ENCODE measurements at places on chromosomes 5 and 9. TPM values are rescaled to one million over a fixed set of nuclear protein-coding genes. Genes with fewer than 3 reads are reported as not detected.

- DNase-seq = no peak
These were observed 193.7 kb downstream of the MAPKAP1 start for GRCh38 chr9:125513303-125513667.

DNA sequence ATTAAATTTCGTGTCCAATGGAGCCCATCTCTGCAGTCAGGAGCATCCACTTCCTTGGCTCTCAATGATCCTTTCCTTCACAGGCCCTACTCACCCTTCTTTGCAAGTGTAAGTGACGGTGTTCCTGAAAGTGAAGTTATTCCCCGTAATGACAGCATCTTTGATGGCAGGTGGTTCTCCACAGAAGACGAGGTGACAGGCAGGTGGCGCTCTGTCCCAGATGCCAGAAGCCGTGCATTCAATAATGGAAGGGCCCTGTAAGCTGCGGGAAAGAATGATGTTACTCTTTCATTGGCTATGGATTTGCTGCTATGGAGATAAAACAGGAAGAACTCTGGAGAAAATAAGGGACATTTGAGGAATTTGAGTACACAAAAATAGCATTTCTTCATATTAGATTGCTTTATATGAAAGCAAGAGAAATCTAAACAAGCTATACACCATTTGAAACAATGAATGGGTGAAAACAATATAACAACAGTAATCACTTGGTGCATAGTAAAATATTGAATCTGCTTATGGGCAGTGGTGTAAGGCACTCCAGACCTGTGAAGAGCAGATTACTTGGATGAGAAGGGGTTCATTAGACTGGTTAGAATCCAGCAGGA, 89.9 kb upstream of the TXNDC8 start:
- DNase-seq = no peak

- peak; percentile 56 for DNase-seq
These were observed 111.8 kb downstream of the ACTL7B start for GRCh38 chr9:108743901-108744371.

GRCh38 chr9:78893774-78894401, 597.0 kb downstream of the PSAT1 start:
- DNase-seq = no peak

- no peak for DNase-seq
These were observed 52.9 kb upstream of the ASS1 start for GRCh38 chr9:130391866-130392265.

GRCh38 chr9:136302527-136302926, 1.4 kb downstream of the CCDC187 start:
- DNase-seq = no peak

- no peak for DNase-seq
These were observed 539.1 kb downstream of the PSAT1 start for GRCh38 chr9:78835928-78836450.

CDC25C gene
- 8.0 TPM for polyA plus RNA-seq

DNA sequence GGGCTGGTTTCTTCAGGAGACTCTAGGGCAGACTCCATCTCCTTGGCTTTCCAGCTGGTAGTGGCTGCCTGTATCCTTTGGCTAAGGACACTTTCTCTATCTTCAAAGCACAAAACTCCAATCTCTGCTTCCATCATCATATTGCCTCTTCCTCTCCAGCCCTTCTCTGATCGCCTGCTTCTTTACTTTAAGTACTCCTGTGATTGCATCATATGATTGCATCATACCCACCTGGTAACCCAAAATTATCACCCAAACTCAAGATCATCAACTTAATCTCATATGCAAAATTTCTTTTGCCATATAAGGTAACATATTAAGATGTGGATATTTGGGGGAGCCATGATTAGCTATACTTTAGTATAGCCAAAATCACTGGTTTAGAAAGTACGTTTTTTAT, 1092.6 kb upstream of the CDH6 start:
- no peak for DNase-seq

DNA sequence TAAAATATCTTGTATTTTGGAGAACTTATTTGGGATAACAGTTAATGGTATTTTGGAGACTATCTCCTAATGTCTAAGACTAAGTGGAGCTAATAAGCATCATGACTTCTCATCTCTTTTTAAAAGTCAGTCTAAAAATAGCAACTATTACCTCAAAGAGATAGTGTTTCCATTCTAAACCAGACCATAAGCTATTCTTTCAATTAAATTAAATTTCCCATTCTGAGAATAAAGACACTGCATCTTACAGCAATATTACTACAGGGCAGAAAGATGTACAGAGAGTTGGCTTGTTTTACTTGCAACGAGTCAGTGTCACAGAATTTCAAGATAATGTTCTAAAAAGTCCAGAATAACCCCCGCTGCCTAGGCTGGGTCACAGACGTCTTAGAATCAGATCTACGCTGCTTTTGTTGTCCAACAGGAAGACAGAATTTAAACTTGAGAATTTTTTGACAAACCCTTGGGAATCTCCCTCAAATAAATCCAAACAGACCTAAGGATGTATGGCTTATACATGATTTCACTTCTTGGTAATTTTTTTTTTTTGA, 98.9 kb downstream of the USP20 start:
- no peak for DNase-seq

CD74 gene
- 287 TPM for polyA plus RNA-seq

GRCh38 chr9:33946779-33947535, 101.7 kb downstream of the UBAP2 start:
- no peak for DNase-seq

DNA sequence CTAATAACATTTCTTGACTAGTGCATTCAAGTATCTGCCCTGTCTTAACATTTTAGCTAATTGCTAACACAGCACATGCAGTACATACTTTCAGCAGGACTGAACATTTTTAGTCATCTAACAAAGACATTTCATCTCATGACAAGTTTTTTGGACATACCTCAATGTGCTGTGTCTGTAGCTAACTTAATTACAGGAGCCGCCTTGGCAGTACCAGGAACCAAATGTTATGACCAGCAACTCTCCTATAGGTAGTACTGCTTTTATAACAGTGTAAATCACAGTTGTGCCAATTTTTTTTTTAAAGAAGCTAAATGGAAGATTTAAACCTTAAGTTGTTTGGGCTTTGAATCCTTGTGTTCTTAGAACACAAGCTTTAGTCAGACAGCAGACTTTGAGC, 99.4 kb upstream of the SAP30L start:
- no peak for DNase-seq

DNA sequence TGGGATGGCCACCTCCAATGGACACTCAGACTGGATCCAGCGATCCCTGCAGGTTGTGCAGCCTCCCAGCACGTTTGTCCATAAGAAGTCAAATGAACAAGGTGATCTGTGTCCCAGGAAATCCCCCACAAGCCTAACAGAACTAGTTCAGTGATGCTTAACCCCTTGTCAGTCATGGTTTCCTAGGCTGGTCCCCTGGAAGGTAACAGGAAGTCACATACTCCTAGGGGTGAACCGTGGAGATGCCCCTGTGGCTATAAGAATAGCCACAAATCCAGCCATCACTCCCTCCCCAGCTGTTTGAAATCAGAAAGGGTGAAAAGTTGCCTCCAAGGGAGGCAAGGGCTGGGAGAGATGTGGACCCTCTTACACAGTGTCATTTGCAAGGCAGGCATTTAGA, 22.5 kb downstream of the PAX5 start:
- DNase-seq = no peak

- no peak for DNase-seq
These were observed 52.4 kb upstream of the LIFR start for GRCh38 chr5:38608874-38609273.

DNA sequence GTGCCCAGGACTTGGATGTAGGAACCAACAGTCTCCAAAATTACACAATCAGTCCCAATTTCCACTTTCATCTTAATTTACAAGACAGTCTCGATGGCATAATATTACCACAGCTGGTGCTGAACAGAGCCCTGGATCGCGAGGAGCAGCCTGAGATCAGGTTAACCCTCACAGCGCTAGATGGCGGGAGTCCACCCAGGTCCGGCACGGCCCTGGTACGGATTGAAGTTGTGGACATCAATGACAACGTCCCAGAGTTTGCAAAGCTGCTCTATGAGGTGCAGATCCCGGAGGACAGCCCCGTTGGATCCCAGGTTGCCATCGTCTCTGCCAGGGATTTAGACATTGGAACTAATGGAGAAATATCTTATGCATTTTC, 837 bp downstream of the PCDHB2 start:
- DNase-seq = no peak

DEPDC1B gene
- 29.4 TPM for polyA plus RNA-seq

ZDHHC11 gene
- 5.7 TPM for polyA plus RNA-seq

GRCh38 chr5:31755676-31756230, 116.8 kb downstream of the PDZD2 start:
- no peak for DNase-seq

- no peak for DNase-seq
These were observed 162.4 kb upstream of the ZNF608 start for GRCh38 chr5:124908581-124909451.

GRCh38 chr5:38023799-38024198, 184.0 kb upstream of the GDNF start:
- no peak for DNase-seq

DNA sequence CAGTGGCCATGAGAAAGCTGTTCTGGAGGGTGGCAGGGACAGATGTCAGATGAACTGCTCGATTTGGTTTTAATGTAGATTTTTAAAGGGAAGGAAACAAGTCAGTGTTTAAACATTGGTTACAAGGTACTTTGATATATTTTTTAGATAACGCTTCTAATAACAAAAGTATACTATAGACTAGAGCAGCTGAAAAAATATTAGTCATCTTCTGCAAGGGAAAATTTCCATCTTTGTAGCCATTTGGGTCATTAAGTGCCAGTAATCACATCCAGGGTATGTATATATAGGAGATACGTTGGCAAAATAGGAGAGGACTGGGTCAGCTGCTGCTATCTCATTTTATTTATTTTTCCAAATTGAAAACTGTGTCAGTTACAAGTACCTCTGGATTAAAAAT, 69.0 kb downstream of the SV2C start:
- DNase-seq = no peak

- no peak for DNase-seq
These were observed 34.3 kb upstream of the ARL15 start for GRCh38 chr5:54344653-54345052.

GRCh38 chr5:90912476-90912875, 353.9 kb downstream of the ADGRV1 start:
- DNase-seq = no peak

IFNA16 gene
- polyA plus RNA-seq = not detected

MEIKIN gene
- not detected for polyA plus RNA-seq

TMCO6 gene
- polyA plus RNA-seq = 14.5 TPM

DNAI1 gene
- polyA plus RNA-seq = 3.2 TPM

SPINK13 gene
- polyA plus RNA-seq = 0.40 TPM

PHYKPL gene
- polyA plus RNA-seq = 52.1 TPM

- no peak for DNase-seq
These were observed 385.2 kb upstream of the KLF4 start for GRCh38 chr9:107874591-107875369.

All from left renal pelvis (tissue), 4 donors.